Mesendoderm (in vitro differentiated cells): ENCODE measurements at places on chromosomes 13 and 19.
A peak's percentile ranks its signal among the peaks of the same experiment; 100 is the strongest.

DNA sequence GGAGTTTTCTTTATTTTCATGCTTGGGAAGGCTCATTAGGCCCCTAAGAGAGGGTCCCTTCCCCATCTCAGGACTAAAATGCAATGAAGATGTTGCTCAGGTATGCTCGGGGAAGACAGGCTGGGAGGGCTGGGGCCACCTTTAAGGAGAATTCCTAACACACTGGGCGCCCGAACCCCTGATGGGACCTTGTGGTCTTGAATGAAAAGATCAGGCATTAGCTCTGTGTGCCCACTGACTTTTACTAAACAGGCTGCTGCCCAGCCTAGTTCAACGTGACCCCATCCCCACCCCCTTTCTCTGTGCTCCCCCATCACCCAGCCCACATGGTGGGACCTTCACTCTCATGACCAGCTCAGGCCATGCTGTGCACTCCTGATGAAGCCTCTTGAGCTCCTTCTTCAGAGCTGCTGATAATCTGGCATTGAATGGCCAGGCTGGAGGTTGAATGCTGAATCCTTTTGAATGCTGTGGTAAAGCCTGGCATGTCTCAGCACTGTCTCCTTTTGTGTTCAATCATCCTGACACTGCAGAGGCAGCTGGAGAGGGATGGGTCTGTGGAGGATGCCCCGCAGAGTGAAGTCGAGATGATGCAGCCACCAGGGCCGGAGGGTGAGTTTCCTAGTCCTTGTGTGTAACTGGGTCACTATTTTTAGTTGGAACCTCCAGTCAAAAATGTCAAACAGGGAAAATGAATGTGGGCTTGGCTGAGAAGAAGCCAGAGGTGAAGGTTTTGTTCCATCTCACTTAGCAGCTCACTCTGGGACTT, 209.1 kb downstream of the UQCRFS1 start:
- no peak for DNase-seq

- peak; percentile 33 for DNase-seq
These were observed 28.2 kb upstream of the GPI start for GRCh38 chr19:34336781-34337271.

DNA sequence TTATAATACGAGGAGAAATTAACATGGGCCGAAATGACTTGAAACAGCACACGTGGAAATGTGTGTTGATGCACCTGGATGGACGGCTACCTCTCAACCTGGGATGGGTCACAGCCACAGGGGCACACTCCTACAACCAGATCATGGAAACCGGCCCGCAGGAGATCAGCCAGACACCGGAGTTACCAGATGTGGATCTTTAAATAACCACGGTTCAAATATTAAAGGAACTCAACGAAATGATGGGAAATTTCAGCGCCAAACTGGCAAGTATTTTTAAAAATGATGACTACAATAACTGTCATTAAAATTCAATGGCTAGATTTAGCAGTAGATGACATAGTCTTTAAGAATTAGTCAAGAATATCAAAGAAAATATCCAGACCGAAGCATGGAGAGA, 166.9 kb upstream of the GPR12 start:
- DNase-seq: no peak

- DNase-seq: peak; percentile 30
These were observed 8.1 kb downstream of the CEBPA start for GRCh38 chr19:33294058-33294798.

DNA sequence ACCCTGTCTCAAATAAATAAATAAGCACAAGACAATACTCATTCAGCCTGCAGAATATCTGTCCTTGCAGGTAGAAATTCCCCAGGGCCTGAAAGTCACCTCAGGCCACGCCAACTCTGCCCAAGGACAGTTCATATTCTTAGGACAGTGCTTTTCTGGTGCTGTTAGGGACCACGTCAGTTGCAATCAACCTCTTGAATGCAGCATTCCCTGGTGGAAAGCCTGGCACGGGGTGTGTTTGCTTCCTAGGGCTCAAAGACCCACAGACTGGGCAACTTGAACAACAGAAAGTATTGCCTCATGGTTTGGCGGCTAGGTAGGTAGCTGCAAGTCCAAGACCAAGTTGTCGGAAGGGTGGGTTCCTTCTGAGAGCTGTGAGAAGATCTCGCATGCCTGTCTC, 160.3 kb downstream of the KCTD15 start:
- DNase-seq: no peak

DNA sequence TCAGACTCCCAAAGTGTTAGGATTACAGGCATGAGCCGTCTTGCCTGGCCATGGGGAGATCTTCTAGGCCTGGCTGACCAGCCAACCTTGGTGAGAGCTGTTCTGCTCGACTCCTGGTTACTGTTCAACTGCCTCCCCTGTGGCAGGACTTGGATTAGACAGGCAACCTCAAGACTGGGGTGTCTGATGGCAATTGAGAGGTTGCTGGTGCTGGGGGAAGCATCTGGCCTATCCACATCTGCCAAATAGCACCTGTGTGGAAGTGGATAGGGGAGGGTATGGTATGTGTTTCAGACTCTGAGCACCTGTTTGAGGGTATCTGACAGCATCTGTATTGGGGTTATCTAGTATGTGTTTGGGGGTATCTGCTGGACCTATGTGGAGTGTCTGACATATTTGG, 44.7 kb downstream of the ARHGEF18 start:
- no peak for DNase-seq

- no peak for DNase-seq
These were observed 37.2 kb upstream of the LRCH1 start for GRCh38 chr13:46515803-46516202.

- DNase-seq: peak; percentile 90
These were observed 10.1 kb upstream of the TPRX2 start for GRCh38 chr19:47848823-47849473.

GRCh38 chr13:39051157-39051556, 12.9 kb downstream of the NHLRC3 start:
- peak; percentile 52 for DNase-seq

GRCh38 chr19:13588957-13589833, 82.9 kb upstream of the CACNA1A start:
- peak; percentile 66 for DNase-seq
